SIG-M5 (cell line): ENCODE measurements at places on chromosomes 3 and 15.

DNA sequence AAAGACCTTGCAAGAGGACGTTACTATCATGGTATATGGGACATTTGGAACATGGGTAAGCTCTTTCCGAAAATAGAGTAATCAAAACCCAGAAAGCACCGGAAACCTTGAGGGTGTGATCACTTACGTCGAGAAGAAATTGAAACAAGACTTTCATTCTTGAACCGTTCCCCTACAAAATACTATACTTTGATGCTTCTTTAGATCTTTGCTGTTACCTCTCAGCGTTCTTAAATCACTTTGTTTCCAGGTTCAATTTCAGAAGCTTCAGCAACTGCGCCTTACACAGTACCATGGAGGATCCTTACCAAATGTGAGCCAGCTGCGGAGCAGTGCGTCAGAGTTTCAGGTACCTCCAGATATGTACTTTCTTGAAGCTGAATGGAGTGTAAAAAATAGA lies 10.1 kb downstream of the CRTC3 start:
- no peak for DNase-seq

GRCh38 chr15:67147396-67147949 lies 82.1 kb downstream of the SMAD3 start:
- no peak for DNase-seq

DNA sequence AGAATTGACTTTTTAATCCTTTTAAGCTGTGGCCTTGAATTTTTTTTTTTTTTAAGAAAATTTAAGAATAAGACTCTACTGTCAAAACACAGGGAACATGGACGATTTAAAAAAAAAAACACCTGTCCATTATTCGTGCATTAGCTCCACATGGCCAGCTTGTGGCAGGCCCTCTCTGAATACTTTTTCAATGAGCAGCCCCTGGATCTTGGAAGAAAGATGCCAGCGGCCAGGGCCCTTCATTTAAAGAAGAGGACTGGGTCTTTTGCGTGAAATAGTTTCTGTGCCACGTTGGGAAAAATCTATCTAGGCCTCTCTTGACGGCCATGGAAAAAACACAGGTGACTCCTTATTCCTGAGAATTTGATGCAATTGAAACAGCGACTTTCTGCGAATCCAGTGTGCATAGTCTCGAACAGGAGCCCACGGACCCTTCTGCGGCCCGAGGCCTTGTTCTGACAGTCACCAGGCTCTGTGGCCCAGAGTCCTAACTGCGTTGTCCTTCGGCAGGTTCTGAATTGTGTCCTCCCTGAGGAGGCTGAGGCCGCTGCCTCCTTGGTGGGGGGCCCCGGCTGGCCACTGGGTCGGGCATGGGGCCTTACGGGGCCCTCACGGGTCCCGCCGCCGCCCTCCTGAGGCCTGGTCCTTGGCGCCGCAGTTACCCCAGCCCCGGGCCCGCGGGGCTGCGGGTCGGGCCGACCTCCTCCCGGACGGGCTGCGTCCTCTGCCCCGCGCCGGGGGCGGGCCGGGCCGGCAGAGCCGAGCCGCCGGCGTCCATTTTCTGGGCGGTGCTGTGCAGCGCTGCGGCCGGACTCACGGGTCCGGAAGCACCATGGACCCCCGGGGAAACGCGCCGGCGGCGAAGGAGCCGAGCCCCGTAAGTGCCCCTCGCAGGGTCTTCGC lies 33.5 kb downstream of the ZBTB38 start:
- no peak for DNase-seq

GRCh38 chr3:148042663-148043445 lies 633.7 kb downstream of the ZIC1 start:
- DNase-seq: no peak

GRCh38 chr15:58551764-58552504 lies 120.1 kb downstream of the LIPC start:
- peak; percentile 66 for DNase-seq

DNA sequence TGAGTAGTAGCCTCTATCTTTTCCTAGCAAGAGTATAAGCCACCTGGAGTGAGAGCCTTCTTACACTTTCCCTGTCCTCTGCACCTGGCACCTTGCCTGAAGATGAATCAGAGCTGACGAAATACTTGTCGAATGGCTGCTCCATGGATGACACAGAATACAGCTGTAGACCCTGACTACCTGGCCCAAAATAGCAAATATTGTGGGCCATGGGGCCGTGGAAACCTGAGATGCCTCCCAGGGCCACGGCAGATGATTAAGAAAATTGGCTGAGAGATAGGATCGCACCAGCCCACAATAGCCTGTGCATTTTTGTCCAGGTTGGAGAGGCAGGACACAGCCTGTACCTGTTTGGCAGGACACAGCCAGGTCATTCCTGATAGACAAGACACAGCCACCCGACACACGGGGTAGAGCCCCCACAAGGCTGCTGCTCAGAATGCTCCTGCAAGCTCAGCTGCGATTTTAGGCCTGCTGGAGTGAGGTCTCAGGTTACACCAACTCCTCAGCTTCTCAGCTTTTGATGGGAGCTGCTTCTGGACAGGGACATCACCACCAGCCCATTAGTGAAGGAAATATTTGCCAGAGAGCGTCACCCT lies 22.9 kb upstream of the TPM1 start:
- DNase-seq: no peak

DNA sequence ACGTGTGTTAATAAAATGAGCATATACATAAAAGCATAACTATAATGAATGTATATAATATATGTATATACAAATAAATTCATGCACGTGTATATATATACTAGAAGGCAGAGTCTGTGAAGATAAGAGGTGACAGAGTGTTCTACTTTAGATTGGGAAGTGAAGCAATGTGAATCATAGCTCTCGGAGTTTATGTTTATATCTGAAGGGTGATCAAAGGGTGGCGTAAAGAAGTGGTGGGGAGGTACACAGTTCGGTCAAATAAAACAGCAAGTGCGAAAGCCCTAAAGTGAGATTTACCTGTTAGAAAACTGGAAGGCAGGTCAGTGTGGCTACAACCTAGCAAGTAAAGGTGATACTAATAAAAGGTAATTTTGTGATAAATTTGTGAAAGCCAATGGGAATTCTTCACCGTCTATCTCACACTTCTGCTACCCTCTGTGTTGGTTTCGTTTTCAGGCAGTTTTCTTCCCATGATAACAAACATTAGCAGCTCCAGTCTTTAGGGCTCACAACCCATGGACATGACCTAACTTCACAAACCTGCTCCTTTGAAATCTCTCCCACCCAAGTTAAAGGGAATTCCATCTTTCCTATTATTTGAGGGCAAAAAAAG lies 46.7 kb upstream of the BCHE start:
- no peak for DNase-seq

- no peak for DNase-seq
These were observed 157.3 kb upstream of the UBE2E1 start for GRCh38 chr3:23648326-23648995.

DNA sequence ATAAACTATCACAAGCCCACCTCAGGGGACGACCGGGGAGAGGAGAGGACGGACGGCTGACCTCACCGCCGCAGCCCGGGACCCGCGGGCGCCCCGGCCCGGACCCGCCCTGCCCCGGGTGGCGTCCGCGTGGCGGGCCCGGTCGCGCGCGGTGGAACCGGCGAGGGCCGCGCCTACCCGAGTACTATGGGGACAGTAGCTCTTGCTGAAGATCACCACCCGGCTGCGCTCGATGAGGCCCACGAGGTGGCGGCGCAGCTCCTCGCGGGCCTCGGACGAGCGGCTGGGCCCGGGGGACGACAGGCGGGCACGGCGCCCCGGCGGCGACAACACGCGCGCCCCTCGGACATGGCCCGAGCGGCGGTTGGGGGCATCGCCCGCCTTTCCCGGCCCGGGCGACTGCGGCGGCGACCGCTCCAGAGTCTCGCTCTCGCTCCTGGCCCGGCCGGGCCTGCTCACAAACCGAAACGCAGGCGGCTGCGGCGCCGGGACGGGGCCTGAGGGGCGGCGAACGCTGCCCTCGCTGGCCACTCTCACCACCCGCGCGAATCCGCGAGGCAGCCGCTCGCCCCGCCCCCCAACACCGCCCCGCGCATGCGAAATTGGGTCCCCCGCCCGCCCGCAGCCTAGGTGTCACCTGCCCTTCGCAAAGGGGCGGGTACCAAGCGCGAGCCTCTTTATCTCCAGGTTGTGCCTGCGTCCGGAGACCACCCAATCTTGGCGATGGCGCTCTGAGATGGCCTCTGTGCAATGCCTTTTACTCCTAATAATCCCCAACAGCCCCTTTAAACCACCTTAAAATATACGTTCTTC lies at the start of gene TXNRD3:
Gene TXNRD3 (minus strand): TSS at position 554 of the 813 bp plus-strand sequence.
- DNase-seq: no peak

GRCh38 chr3:144770281-144770680 lies 798.7 kb downstream of the DIPK2A start:
- no peak for DNase-seq

- no peak for DNase-seq
These were observed 128.2 kb upstream of the PLXNA1 start for GRCh38 chr3:126854666-126855065.

GRCh38 chr15:62498278-62498677 lies 333.2 kb upstream of the C2CD4B start:
- DNase-seq: no peak

GRCh38 chr3:116084999-116085791 lies 360.1 kb downstream of the LSAMP start:
- peak; percentile 73 for DNase-seq

DNA sequence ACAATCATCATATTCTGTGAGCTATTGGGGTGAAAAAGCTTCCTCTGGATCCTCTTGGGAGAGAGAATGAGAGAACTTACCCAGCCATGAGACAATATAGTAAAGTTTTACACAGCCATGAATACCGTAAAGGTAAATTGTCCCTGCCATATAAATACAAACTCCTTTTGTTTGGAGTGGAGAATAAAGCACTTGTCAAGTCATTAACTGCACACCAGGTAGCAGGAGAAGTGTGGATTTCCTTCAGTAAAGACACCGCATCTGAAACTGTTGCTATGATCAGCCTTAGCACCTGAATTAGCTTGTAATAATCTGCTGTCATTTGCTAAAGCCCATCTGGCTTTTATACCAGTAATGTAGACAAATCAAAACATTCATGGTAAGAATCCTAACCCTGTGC lies 336.6 kb upstream of the SLCO3A1 start:
- no peak for DNase-seq

- no peak for DNase-seq
These were observed 1037.8 kb downstream of the OTOL1 start for GRCh38 chr3:162534431-162534830.

GRCh38 chr3:120614765-120615164 lies 18.6 kb downstream of the NDUFB4 start:
- no peak for DNase-seq

DNA sequence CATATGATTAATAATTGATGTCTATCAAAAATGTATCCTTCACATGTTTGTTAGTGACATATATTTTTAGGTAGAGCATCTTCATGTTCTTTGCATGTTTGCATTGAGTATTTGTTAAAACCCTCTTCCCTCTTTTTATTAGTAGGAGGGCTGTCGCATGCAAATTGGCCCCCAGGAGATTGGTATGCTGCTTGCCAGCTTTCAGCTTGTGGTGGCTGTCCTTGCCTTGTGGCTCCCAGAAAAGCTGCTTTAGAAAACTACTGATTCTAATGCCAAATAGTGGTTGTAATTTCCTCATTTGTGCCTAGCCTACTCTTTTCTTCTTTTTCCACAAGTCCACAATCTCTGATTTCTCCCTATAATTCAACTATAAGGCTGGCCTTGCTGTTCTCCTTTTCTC lies 886.8 kb downstream of the VGLL3 start:
- no peak for DNase-seq

- DNase-seq: no peak
These were observed 9.2 kb upstream of the CBLB start for GRCh38 chr3:105878061-105878460.

- no peak for DNase-seq
These were observed 87.5 kb upstream of the FAM3D start for GRCh38 chr3:58754074-58754473.

DNA sequence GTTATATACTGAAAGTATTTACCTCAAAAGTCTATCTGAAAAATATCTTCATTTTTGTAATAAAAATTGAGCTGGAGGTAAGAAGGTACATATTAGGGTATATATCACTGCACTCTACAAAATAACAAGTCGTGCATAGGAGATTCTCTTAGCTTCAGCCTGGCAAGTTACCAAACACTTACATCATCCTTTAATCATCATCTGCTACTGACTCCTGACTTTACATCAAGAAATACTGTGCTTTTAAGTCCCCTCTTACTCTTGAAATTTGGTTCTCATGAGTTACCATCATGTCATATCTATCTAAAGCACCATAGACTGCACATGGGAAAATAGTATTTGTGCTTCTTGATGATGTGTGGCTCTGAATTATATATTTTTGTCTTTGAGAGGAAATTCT lies 50.8 kb downstream of the LYSMD4 start:
- DNase-seq: no peak

DNA sequence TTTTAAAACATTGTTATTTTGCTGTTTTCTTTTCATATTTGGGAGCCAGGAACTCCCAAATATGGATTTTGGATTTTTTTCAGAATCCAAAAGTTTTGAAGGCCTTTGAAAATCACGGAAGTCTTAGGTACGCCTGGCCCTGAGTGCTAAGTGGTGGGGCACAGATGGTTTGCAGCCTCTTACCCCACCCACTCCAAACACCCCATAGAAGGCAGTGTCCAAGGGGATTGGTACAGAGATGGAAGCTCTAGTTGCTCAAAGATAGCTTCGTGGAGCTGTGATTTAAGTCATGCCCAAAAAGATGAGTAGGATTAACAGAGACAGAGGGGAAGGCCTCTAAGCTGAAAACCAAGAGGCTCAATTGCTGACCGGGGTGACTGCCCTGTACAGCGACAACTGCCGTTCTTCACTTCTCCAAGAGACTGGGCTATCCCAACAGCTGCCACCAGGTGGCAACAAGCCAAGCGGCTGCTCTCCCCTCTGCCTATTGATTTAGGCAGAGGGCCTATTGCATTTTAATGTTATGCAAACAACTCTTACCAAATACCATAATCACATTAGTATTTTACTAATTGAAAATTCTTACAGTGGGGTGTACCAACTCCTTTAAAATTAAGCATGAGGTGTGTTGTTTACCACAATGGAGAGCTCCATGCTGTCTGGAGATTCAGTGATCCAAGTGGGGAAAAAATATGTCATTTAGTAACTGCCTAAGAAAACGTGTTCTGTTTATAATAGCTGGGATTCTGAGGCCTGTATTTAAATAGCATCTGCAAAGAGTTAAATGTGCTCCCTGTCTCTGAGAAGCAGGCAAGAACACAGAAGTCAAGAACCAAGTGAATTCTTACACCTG lies 64.0 kb upstream of the C15orf61 start:
- no peak for DNase-seq

- DNase-seq: no peak
These were observed 8.6 kb upstream of the MCF2L2 start for GRCh38 chr3:183437061-183437460.

DNA sequence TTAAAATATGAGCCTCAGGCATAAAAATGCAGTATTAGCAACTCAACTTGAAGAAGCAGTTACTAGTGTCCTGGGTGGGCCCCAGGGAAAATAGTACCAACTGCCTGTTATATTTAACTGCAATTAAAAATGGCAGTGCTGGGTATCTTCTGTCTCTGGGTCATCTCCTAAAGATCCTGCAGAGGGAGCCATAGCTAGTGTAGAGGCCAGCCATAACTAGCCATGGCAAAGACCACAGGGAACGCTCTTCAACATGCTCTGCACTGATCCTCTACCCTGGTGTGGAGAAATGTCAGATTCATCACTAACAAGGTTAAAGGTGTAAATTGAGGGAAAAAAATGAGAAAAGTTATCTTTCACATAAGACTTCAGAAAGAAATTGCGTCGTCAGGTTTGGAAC lies 181.3 kb downstream of the SNRPN start:
- DNase-seq: no peak
